CD4-positive, alpha-beta memory T cell (primary cell): ENCODE measurements at places on chromosomes 4 and X. TPM values are rescaled to one million over a fixed set of nuclear protein-coding genes. Genes with fewer than 3 reads are reported as not detected.

TMEM255A gene
- 0.76 TPM for total RNA-seq

FGFBP2 gene
- total RNA-seq = 0.38 TPM

RBMXL3 gene
- not detected for total RNA-seq

AMBN gene
- total RNA-seq = not detected

RPL39 gene
- total RNA-seq = 3,907 TPM

F8 gene
- 2.7 TPM for total RNA-seq

SMIM10 gene
- total RNA-seq = not detected

DNA sequence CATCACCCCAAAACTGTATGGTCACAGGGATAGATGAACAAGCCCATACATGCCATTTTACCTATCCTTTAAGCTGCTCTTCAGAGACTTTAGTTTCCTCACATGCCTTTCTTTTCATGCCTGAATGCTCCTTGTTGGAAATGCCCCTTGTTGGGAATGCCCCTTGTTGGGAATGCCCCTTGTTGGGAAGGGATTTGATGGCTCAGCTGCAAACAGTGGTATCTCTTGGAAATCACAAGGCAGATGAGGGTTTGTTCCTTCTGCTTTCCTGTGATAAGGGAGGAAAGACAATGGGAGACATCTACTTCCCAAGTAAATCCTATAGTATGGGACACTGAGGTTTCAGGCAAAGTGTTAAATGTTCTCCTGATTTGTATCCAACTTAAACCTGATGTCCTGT lies 11.5 kb downstream of the CXCL2 start:
- no peaks in the 10 kb centered on the region for H3K36me3 ChIP-seq
- H3K4me3 ChIP-seq = no peak overlapping the region
- no peaks in the 10 kb centered on the region for H3K4me1 ChIP-seq
- no peaks in the 10 kb centered on the region for H3K27me3 ChIP-seq
- DNase-seq = no peak

- no peaks in the 10 kb centered on the region for H3K4me1 ChIP-seq
- H3K27ac ChIP-seq = no peak overlapping the region
- no peak for DNase-seq
- no peaks in the 10 kb centered on the region for H3K27me3 ChIP-seq
- H3K36me3 ChIP-seq = no peaks in the 10 kb centered on the region
Observed at GRCh38 chrX:53031380-53031779, 17.2 kb upstream of the GPR173 start.

DNA sequence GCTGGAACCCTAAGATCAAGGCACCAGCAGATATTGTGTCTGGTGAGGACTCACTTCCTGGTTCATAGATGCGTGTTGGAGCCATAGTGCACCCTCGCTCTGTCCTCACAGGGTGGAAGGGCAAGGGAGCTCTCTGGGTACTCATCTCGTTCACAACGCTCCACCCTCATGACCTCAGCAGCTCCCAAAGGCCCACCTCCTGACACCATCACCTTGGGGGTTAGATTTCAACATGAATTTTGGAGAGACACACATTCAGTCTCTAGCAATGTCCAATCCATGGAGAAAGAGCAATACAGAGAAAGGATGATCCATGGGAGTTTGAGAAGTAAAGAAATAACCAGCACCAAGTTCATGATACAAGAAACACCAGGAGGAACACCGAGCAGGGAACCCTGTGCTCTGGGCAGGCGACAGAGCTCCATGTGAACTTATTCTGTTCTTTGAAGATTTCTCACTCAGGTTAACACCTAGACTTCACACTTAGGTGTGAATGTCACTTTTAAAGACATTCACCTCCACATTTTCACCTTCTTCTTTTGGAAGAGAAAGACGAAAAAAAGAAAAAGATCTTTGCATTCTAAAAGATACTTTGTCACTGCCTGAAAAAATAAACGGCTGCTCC lies 171.8 kb upstream of the FAM9B start:
- no peaks in the 10 kb centered on the region for H3K27me3 ChIP-seq
- no peak overlapping the region for H3K27ac ChIP-seq
- H3K36me3 ChIP-seq = no peaks in the 10 kb centered on the region
- no peaks in the 10 kb centered on the region for H3K4me1 ChIP-seq

DNA sequence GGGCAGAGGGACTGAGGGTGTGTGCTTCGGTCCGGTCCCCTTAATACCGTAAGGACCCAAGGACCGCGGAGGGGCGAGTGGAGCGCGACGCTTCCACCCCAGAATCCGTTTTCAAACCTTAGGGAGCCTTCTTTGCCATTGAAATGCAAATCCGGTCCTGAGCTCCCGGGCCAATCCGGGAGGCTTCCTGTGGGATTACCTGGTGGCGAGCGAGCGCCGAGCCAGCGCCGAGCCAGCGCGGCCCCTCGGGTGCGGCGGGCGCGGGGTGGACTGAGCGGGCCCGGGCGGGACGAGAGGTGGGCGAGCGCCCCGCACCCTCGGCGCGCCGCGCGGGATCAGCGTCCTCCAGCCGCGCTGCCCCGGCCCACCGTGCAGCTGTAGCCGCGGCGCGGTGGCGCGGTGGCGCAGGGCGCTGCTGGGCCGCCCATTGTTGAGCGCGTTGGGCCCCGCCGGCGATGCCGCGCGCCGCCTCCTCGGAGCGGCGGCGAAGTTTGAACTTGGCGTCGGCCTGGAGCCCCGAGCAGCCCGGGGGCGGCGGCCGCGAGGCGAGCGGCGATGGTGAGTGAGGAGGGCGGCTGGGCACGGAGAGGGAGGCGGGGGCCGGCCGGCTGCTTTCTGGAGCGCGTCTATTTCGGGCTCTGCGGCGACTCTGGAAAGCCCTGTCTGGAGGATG lies 208.7 kb downstream of the SOWAHB start:
- H3K27me3 ChIP-seq = peaks cover 16% of the 10 kb centered on the region
- DNase-seq = no peak
- H3K4me3 ChIP-seq = no peak overlapping the region
- H3K27ac ChIP-seq = no peak overlapping the region
- peaks cover 18% of the 10 kb centered on the region for H3K4me1 ChIP-seq

DNA sequence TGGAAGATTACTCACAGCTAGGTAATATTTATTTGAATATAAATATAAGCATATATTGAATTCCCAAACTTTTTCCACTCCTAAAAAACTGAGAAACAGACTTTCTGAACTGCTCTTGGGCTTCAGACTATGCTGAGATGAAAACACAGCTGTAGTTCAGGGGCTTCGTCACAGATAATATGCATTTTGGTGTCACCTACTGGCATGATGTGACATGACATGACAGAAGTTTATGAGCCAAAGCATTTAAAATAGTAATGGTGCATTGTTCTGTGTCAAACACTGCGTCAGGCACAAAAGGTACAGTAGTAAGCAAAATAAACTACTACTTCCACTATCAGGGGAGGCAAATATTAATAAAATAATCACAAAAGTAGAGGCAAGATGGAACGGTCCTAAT lies 171.3 kb downstream of the BTC start:
- H3K36me3 ChIP-seq = no peaks in the 10 kb centered on the region
- no peaks in the 10 kb centered on the region for H3K27me3 ChIP-seq
- DNase-seq = peak; percentile 6
- no peak overlapping the region for H3K4me3 ChIP-seq
- H3K4me1 ChIP-seq = peaks cover 24% of the 10 kb centered on the region
- no peak overlapping the region for H3K27ac ChIP-seq

DNA sequence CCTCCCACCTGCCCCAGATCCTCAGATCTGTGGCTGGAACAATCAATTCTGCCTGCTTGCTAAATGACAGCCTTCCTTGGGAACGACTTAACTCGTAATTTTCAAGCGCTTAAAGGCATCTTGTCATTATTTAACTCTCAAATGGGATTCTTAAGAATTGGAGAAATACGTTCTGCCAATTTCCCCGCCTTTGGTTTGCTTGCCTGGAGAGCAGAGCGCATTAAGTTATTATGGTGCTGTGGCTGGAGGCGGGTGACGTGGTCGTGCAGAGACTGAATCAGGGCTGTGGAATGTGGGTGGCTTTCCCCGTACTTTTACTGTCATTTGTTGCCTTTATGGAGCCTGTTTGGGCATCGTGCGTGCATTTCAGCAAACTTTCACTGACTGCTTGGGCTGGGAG lies 78.9 kb upstream of the PSAPL1 start:
- H3K27me3 ChIP-seq = no peaks in the 10 kb centered on the region
- H3K4me3 ChIP-seq = no peak overlapping the region
- H3K4me1 ChIP-seq = no peaks in the 10 kb centered on the region
- H3K27ac ChIP-seq = no peak overlapping the region
- no peaks in the 10 kb centered on the region for H3K36me3 ChIP-seq

GRCh38 chrX:11787564-11787963 lies 29.5 kb downstream of the MSL3 start:
- peaks cover 12% of the 10 kb centered on the region for H3K4me1 ChIP-seq
- H3K4me3 ChIP-seq = no peak overlapping the region
- peak; percentile 54 for DNase-seq
- H3K36me3 ChIP-seq = no peaks in the 10 kb centered on the region

- H3K4me3 ChIP-seq = no peak overlapping the region
- H3K27me3 ChIP-seq = no peaks in the 10 kb centered on the region
- H3K36me3 ChIP-seq = no peaks in the 10 kb centered on the region
- no peaks in the 10 kb centered on the region for H3K4me1 ChIP-seq
- DNase-seq = no peak
Observed at GRCh38 chrX:32116047-32116446, 1044.2 kb upstream of the FTHL17 start.

DNA sequence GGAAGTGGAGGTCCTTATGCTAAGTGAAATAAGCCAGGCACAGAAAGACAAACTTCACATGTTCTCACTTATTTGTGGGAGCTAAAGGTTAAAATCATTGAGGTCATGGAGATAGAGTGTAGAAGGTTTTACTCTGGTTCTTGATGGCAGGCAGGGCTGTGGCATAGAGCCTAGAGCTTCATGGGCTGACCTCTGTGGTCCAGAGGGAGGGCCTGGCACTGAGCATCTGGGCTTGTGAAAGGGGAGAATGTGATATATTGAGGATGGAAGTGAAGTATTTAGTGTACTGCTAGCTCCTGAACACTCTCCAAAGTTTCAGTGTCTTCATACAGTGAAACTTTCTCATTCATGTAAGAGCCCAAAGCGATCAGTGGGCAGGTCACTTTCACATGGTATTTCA lies 71.3 kb upstream of the ANXA3 start:
- H3K27me3 ChIP-seq = no peaks in the 10 kb centered on the region
- no peak overlapping the region for H3K27ac ChIP-seq
- H3K36me3 ChIP-seq = no peaks in the 10 kb centered on the region

DNA sequence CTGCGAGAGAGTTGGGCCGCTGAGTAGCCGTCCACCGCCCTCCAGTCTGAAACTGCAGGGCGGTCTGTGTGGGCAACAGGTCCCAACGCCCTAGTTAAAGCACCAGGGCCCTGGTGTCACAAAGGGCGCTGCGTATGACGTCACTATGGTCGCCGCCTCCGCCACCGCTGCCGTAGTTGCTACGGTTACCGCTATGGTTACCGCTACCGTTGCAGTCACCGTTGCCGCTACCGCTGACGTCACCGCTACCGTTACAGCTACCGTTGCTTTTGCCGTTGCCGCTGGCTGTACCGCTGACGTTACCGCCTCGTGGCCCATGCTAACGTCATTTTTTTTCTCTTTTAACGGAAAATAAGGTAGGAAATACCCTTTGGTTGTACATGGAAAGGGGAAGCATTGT lies at the start of gene PPP1R2C:
Gene PPP1R2C (minus strand): TSS at position 68 of the 400 bp plus-strand sequence. CDS start 84 bp downstream, outside the sequence.
- no peaks in the 10 kb centered on the region for H3K4me1 ChIP-seq
- H3K27ac ChIP-seq = no peak within 1 kb of the TSS

GRCh38 chr4:10347281-10347795 lies 109.9 kb downstream of the ZNF518B start:
- no peak overlapping the region for H3K27ac ChIP-seq
- no peaks in the 10 kb centered on the region for H3K4me1 ChIP-seq
- no peaks in the 10 kb centered on the region for H3K27me3 ChIP-seq
- no peak overlapping the region for H3K4me3 ChIP-seq
- H3K36me3 ChIP-seq = no peaks in the 10 kb centered on the region

GRCh38 chr4:139852612-139853269 lies 187.1 kb downstream of the MGST2 start:
- no peak for DNase-seq
- no peak overlapping the region for H3K4me3 ChIP-seq
- H3K36me3 ChIP-seq = no peaks in the 10 kb centered on the region
- H3K4me1 ChIP-seq = no peaks in the 10 kb centered on the region
- H3K27ac ChIP-seq = no peak overlapping the region
- no peaks in the 10 kb centered on the region for H3K27me3 ChIP-seq

DNA sequence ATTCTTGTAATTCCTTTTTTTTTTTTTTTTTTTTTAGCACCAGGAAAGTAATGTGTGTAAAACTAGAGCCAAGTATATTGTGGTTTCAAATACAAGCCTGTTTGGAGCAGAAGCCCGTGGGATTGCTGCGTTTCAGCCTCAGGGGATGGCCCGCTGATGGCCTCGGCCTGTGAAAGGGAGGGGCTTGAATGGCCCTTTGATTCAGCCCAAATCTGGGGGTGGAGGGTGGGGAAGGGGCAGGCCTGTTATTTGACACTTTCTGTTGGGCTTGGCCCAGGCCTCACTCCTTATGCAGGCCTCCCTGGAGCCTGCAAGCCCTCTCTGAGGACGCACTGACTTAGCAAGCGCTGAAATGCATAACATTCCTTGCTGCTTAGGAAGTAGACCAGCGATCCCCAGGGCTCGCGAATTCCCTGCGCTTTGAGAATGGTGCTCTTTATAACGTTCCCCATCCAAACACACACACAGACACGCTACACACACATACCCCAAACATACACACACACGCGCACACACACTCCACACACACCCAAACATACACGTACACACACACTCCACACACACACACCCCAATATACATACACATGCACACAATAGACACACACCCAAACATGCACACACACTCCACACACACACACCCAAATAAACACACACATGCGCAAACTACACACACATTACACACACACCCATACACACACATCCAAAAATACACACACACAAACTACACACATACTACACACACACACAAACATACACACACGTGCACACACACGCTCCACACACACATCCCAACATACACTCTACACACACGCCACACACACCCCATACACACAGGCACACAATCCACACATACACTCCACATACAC lies 29.6 kb downstream of the TLR10 start:
- no peaks in the 10 kb centered on the region for H3K27me3 ChIP-seq
- no peaks in the 10 kb centered on the region for H3K4me1 ChIP-seq
- no peaks in the 10 kb centered on the region for H3K36me3 ChIP-seq
- H3K4me3 ChIP-seq = no peak overlapping the region
- no peak for DNase-seq
- no peak overlapping the region for H3K27ac ChIP-seq

- H3K4me3 ChIP-seq = no peak overlapping the region
- DNase-seq = no peak
- peaks cover 1% of the 10 kb centered on the region for H3K4me1 ChIP-seq
- H3K27ac ChIP-seq = no peak overlapping the region
- H3K36me3 ChIP-seq = no peaks in the 10 kb centered on the region
Observed at GRCh38 chrX:103538728-103539127, 19.4 kb upstream of the RAB40A start.

- H3K27ac ChIP-seq = no peak overlapping the region
- H3K4me1 ChIP-seq = peaks cover 5% of the 10 kb centered on the region
- no peak for DNase-seq
- no peaks in the 10 kb centered on the region for H3K36me3 ChIP-seq
- H3K27me3 ChIP-seq = no peaks in the 10 kb centered on the region
Observed at GRCh38 chr4:145484225-145484846, 2.7 kb downstream of the SMAD1 start.
